Activated T-helper 2 cell treated with anti-CD3 and anti-CD28 coated beads, Interferon-gamma antibody, Interleukin-2, Interleukin-4, amounts not matched to agents 10 μg/mL and 5 μg/mL and 100 μg/mL, durations not matched to agents 14 hours and 24 hours and 36 hours (primary cell): ENCODE measurements at places on chromosomes 16 and 17.
A peak's percentile ranks its signal among the peaks of the same experiment; 100 is the strongest.

GRCh38 chr16:54286366-54287130 is at the start of gene IRX3:
IRX3 (minus strand) TSS chr16:54286787; CDS start chr16:54286050, 737 bp downstream.
- DNase-seq = no peak

- DNase-seq = no peak
Measured at GRCh38 chr17:43599835-43600234, 53.7 kb upstream of the ETV4 start.

- DNase-seq = no peak
Measured at GRCh38 chr17:6422654-6423241, 12.2 kb downstream of the AIPL1 start.

- DNase-seq = no peak
Measured at GRCh38 chr16:82016964-82017363, 5.7 kb upstream of the SDR42E1 start.

- no peak for DNase-seq
Measured at GRCh38 chr16:17777408-17777863, 306.7 kb upstream of the XYLT1 start.

GRCh38 chr17:69606142-69606800 is 191.8 kb downstream of the MAP2K6 start:
- no peak for DNase-seq

- DNase-seq = no peak
Measured at GRCh38 chr16:26649381-26650045, 417.2 kb upstream of the C16orf82 start.

GRCh38 chr17:66904760-66905624 is 59.5 kb upstream of the CACNG4 start:
- DNase-seq = no peak

GRCh38 chr17:41444186-41444585 is 3.4 kb upstream of the KRT38 start:
- no peak for DNase-seq

DNA sequence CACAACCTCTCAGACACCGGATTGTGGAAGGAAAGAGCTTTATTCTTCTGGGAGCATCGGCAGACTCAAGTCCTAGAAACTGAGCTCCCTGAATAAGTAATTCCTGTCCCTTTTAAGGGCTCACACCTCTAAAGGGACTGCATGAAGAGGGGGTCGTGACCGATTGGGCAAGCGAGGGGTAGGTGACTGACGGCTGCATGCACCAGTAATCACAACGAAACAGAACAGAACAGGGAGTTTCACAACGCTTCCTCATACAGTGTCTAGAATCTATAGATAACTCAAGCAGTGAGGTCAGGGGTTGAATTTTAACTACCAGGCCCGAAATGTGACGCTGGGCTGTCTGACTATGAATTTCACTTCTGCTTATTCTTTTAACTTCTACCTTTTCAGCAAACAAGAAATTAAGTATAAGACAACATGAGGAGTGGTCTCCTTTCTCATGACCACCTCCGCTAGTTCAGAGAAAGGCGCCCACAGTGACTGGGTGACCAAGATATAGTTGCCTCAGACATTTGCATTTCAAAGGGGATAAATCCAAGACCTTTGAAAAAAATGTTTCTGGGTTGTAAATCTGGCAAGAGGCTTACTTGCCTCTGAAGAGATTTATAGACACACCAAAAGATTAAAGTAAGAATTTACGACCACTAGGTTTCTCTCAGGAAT is 88.4 kb upstream of the ATF7IP2 start:
- no peak for DNase-seq

DNA sequence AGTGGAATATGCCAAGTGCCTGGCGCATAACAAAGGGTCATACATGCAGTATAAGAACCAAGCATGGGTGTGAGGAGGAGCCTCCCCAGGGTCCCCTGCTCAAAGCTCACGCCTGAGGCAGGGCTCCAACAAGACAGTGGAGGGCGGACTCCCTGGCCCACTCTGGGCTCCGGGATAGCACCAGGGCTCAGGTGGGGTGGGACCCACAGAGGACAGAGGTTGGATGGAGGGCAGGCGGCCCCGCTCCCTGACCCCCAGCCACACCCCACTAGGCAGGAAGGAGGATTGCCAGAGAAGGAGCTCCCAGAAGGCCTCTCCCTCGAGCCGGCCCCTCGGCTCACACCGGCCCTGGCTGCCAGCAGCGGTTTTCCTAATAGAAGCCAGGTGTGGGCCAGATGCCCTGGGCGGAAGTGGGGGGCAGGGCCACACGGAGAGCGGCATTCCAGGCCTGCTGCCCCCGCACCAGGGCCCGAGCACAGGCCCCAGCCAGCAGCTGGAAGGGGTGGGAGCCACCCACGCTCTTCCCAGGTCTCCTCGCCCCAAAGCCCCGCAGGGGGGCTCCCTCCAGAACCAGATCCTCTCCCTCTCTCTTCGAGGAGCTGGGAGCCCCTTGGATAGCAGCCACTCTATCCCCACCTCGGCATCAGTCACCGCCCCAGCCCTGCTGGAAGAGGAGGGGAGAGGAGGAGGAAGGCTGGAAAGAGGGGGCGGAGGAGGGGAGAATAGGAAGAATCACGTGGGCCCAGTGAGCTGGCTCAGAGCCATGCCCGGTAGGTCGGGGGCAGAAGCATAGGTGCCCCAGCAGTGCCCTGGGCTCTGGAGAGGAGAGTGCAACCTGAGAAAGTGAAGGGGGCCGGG is 21.0 kb downstream of the VASN start:
- no peak for DNase-seq

DNA sequence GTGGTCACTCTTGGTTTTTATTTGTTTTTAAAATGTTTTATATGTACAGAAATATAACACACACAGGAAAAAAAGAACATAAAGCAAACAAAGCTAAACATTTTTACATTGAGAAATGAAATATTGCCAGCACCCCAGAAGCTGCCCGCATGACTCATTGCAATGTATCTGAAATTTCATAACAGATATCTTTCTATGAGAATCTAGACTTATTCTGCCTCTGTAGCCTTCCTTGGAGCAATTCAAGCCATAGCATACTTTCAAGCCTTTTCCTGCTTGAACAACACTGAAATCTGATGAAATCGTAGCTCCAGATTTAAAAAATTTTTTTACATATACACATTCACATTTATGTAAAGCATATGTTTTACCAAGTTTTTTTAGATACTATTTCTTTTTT is 86.9 kb downstream of the RBBP6 start:
- DNase-seq = no peak

DNA sequence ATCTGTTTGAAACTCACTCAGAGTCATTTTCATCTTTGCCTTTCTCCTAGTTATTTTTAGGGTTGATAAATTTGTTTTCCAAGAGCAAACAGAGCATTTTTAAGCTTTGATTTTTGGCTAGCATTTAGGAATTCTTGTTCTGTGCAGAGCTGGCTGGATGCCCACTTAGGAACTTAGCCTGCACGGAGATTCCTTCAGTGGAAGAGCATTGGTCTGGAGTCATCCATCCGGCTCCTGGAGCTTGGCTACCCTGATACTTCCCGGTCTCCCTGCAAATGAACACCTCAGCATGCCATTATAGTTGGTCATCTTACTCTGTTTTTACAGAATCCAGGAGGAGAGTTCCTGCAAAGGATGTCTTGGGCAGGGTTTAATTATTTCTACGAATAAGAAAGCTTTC is 57.1 kb downstream of the SPECC1 start:
- no peak for DNase-seq

GRCh38 chr16:70737377-70738082 is 51.7 kb upstream of the MTSS2 start:
- peak; percentile 78 for DNase-seq
